ENCODE measurements at places on chromosomes 16 and 17. TPM values are rescaled to one million over a fixed set of nuclear protein-coding genes. Genes with fewer than 3 reads are reported as not detected.

DNA sequence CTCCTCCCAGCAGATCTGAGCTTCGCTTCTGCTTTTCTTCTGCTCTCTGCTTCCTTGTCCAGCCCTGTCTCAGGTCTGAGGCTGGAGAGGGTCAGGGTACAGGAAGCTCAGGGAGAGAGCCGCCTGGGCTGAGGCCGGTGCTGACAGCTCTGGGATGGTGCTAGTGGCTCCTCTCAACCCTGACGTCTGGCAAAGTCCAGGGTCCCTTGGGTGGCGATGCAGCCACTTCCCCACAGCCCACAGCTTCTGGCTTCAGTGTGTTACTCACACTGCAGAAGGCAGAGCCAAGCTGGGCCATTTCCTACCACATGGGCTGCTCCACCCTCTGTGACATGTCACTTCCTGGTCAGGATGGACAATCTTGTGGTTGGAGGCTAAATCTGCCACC lies at the start of gene CD300C:
Gene CD300C (minus strand): TSS at position 273 of the 388 bp plus-strand sequence. CDS start 333 bp downstream, outside the sequence.
- H3K27ac ChIP-seq: no peak within 1 kb of the TSS
- H3K4me1 ChIP-seq: no peaks in the 10 kb centered on the region
- DNase-seq: no peak
- H3K27me3 ChIP-seq: peaks cover 8% of the 10 kb centered on the region
- peaks cover 13% of the 10 kb centered on the region for H3K36me3 ChIP-seq

DNA sequence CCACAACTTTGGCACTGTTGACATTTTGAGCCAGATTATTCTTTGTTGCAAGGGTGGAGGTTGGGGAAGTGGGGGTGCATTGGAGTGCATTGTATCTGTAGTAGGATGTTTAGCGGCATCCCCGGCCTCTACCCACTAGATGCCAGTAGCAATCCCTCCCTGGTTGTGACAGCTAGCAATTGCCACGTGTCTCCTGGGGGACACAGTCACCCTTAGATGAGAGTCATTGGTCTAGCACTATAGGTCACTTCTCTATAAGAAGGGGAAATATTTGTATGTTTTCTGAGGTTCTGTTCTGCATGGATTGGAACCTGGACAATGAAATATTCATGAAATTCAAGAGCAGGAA lies 32.4 kb downstream of the MSI2 start:
- DNase-seq: no peak
- H3K36me3 ChIP-seq: peaks cover under 1% of the 10 kb centered on the region
- no peaks in the 10 kb centered on the region for H3K27me3 ChIP-seq
- no peak overlapping the region for H3K4me3 ChIP-seq
- H3K4me1 ChIP-seq: peaks cover 17% of the 10 kb centered on the region

DNA sequence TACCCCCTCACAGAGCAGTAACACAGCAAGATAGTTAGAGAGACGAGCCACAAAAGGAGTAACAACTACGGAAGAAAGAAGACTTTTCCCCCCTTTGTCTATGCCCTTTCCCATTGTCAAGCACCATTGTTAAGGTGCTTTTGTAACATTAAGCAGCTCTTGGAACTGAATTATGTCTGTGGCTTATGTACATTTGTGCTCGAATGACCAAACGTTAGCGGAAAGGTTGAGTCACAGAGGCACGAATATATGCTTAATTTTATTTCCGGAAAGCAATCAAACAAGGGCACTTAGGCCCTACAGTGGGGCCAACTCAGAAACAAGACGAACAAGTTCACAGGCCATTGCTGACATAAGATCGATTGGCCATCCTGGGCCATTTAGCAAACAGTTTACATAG lies 109.5 kb downstream of the ANKFN1 start:
- no peak for DNase-seq
- H3K27ac ChIP-seq: no peak overlapping the region
- H3K36me3 ChIP-seq: no peaks in the 10 kb centered on the region
- no peak overlapping the region for H3K4me3 ChIP-seq
- peaks cover 3% of the 10 kb centered on the region for H3K27me3 ChIP-seq

- no peaks in the 10 kb centered on the region for H3K4me1 ChIP-seq
- H3K4me3 ChIP-seq: no peak overlapping the region
- no peak overlapping the region for H3K27ac ChIP-seq
- no peaks in the 10 kb centered on the region for H3K36me3 ChIP-seq
- peaks cover 16% of the 10 kb centered on the region for H3K27me3 ChIP-seq
- no peak for DNase-seq
Measured at GRCh38 chr17:42088736-42089135, 9.5 kb downstream of the ZNF385C start.

- no peak overlapping the region for H3K4me3 ChIP-seq
- peaks cover 16% of the 10 kb centered on the region for H3K4me1 ChIP-seq
- no peak for DNase-seq
- H3K27me3 ChIP-seq: peaks cover 21% of the 10 kb centered on the region
- no peak overlapping the region for H3K27ac ChIP-seq
Measured at GRCh38 chr16:65728167-65728566, 606.3 kb upstream of the CDH11 start.

DNA sequence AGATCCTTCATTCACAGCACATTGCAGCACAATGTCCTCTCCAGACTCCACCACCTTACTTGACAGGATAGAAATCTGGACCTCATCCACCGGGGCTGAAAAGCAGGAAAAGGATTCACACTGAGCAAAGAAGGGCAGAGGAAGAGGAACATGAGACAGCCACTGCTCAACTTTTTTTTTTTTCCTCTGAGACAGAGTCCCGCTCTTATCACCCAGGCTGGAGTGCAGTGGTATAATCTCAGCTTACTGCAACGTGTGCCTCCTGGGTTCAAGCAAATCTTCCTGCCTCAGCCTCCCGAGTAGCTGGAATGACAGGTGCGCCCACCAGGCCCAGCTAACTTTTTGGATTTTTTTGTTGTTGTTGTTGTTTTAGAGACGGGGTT lies 34.4 kb downstream of the PECAM1 start:
- peaks cover 42% of the 10 kb centered on the region for H3K4me1 ChIP-seq
- no peak overlapping the region for H3K4me3 ChIP-seq
- no peak overlapping the region for H3K27ac ChIP-seq
- H3K27me3 ChIP-seq: peaks cover 10% of the 10 kb centered on the region

Gene TBC1D3H
- 0.65 TPM for total RNA-seq
